ENCODE measurements at places on chromosomes 12 and 14.

- DNase-seq, result no peak
These were observed 193.7 kb downstream of the KIF26A start for GRCh38 chr14:104331871-104332605.

GRCh38 chr12:105164068-105164467 is 56.5 kb downstream of the WASHC4 start:
- no peak for DNase-seq

DNA sequence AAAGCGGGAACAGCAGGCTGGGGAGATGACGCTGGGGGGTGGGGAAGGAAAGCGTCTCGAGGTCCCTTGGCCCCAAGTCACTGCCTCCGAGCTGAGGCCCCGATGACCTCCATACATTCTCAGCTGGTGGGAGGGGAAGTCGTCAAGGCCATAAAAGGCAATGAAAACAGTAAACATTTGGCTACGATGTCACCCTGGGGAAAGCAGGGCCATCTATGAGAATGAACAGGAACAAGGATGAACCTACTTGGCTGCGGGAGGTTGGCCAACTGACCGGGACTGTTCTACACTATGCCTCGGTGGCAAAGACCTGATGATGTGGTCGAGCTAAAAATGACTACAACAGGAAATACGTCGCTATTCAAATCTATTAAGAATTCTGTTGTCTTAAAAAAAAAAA is 19.5 kb downstream of the PRKAB1 start:
- no peak for DNase-seq

DNA sequence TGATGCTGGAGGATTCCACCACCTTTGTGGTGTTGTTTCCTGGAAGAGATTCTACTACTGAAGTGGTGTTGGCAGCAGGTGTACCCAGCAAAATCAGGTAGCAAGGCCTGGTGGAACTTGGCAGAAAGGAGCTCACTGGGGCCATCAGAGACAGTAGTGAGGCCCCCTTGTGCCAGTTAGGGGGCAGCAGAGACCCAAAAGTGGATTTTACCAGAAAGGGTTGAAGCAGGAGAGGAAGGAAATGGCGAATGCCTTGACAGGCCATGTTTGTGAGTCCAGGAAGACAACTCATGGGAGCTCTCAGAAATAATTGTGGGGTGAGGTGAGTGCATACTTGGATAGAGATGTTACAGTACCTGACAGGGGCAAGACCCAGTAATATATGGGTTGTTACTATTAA is 137.7 kb upstream of the FGD4 start:
- no peak for DNase-seq

All from BJ (cell line).